Thoracic aorta (tissue), 2 donors: ENCODE measurements at places on chromosomes 1 and 21. TPM values are rescaled to one million over a fixed set of nuclear protein-coding genes. Genes with fewer than 3 reads are reported as not detected.

GPR25 gene
- total RNA-seq: not detected

AK5 gene
- 0.56 TPM for total RNA-seq

HEYL gene
- 91.2 TPM for total RNA-seq

CD1B gene
- not detected for total RNA-seq

ANKRD35 gene
- total RNA-seq: 9.6 TPM

DDOST gene
- 160 TPM for total RNA-seq

RGS1 gene
- 54.0 TPM for total RNA-seq

ZNF670 gene
- 1.1 TPM for total RNA-seq

HES2 gene
- not detected for total RNA-seq

TMPRSS15 gene
- not detected for total RNA-seq

DNA sequence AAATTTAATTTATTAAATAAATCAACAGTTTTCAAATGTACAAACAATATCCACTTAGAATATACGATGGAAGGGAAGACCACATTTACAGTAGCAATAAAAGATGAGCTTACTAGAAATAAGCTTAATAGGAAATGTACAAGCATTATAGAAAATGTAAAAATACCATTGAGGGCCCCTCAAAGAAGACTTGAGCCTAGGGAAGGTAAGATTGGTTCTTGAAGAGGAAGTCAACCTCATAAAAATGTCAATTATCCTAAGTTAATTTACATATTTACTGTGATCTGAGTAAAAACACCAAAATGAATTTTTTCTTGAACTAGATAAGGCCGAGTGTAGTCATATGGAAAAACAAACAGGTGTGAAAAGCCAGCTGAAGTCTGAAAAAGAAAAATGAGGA, 39.7 kb upstream of the TRIM67 start:
- no peak for DNase-seq

DNA sequence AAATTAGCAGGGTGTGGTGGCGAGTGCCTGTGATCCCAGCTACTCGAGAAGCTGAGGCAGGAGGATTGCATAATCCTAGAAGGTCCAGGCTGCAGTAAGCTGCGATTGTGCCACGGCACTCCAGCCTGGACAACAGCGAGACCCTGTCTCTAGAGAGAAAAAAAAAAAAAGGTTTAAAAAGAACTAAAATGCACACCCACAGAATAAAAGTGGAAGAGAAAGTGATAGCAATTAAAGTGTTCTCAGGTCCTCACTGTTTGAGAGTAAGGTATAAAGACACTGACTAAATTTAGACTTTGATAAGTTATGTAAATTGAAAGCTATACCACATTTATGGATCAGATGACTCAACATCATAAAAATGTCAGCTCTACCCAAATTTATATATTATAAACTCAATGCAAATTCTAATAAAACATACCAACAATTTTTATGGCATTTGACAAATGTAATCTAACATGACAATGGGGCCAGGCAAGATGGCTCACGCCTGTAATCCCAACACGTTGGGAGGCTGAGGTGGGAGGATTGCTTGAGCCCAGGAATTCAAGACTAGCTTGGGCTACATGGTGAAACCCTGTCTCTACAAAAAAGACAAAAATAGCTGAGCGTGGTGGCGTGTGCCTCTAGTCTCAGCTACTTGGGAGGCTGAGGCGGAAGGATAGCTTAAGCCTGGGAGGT, 11.8 kb downstream of the ZBTB17 start:
- DNase-seq: no peak

GRCh38 chr21:29462479-29462878, 163.8 kb downstream of the BACH1 start:
- DNase-seq: no peak

GRCh38 chr1:19458815-19459417, 26.4 kb downstream of the CAPZB start:
- DNase-seq: no peak

DNA sequence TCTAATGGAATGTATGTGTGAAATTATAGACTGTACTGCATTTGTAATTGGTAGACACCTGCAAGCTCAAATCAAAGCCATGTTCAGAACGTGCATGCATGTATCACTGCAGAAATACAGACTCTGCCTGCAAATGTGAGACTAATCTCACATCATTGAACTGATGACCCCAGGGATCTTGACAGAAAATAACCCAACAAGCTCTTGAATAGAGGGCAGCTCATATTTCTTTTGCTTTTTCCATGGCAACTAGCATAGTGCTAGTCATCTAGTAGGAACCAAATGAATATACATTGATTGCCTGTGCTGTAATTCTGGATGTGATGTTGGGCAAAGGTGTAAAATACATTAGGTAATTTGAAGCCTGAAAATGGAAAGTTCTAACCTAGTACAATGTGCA, 62.4 kb downstream of the PTPRC start:
- DNase-seq: no peak

DNA sequence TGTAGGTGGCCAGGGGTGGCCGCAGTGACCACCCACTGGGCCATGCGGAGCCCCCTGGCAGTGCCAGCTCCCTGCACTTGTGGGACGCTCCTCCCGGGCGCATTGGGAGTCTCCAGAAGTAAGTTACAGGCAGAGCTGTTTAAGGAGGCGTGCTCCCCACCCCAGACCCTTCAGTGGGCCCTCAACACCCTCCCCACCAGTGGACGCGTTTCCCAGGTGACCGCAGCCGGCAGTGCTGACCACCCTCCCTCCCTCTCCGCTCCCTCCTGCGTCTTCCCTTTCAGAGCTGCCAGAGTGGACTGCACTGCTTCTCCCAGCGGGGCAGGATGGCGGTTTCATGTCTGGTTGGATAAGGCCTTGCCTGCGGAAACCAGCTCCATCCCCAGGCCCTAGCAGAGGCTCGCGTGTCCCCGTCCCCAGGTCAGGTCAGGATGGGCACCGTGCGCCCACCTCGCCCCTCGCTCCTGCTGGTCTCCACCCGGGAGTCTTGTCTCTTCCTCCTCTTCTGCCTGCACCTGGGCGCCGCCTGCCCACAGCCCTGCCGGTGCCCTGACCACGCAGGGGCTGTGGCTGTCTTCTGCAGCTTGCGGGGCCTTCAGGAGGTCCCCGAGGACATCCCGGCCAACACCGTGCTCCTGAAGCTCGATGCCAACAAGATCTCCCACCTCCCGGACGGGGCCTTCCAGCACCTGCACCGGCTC, 1.1 kb downstream of the LRRC3 start:
- DNase-seq: no peak

DNA sequence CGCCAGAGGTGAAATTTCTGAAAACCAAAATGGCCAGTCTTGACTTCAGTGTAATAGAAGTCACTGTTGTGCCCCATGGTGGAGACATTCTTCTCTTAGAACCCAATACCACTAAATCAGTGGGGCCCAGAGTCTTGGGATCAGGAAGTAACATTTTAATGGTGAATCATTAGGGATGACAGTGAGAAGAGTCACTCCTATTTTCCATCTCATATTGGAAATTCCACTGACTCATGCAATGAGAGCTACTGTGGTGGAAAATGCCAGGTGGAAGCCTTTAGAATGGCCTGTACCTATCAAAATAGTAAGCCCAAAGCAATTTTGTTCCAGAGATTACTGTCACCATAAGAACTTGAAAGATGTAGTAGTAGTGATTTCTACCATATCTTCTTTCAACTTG, 20.6 kb upstream of the PPM1J start:
- no peak for DNase-seq

DNA sequence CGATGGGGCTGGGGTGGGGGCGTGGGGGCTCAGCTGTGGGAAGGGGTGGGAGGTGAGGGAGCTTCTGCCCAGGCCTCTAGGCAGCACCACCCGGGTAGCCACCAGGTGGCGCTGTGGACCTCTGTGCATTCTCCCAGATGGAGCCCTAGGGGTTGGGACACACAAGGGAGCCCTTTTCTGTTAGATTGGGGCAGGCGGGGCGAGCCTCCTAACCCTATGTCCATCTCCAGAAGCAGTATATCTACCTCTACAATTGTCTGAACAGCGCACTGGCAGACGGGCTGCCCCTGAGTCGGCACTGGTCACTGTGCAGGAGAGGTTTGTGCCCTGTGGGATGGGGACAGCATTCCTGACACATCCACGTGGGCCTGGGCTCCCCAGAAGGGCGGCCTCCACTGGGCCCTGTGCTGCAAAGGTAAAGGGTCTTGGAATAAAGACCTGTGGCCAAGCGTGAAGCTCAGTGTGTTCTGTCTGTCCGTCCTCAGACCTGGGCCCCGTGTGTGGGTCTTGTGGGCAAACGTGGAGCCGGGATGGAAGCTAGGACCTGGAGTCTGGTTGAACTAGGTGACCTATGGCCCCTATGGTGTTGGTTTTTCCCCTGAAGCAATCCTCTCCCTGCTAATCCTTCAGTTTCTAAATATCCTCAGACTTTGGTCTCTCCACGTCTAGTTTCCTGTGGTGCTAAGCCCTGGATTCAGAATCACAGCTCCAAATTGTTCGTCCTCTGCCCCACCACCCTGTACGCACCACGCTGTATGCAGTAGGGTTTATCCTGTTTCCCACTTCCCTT, 4.4 kb upstream of the LGR6 start:
- DNase-seq: no peak

DNA sequence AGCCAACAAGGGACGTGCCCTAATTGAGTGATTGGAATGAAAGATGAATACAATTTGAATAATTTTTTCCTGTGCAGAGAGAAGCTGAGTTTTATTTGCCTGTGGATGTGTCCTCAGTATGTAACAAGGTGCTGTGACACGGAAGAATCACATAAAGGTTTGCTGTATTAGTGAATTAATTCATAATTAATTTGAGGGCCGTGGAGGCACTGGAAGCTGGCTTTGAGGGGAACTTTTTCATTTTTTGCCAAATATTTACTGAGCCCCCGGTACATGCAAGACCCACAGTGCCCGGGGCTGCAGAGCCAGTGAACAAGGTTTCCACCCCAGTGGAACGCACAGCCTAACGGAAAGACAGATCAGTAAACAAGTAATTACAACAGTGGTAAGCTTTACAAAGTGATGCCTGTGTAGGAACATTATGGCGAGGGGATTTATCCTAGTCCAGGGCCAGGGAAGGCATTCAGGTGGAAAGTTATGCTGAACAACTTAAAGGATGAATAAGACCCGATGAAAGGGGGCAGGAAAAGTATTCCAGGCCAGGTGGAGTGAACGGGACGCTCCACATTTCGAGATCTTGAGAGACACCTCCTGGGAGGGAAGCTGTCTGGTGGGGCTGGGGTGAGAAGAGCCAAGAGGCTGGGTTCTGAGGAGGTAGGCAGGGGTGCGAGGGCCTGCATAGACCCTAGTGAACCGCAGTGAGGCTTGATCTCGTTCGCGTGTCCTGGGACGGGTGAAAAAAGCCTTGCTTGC, 773 bp upstream of the RCC2 start:
- no peak for DNase-seq

- DNase-seq: no peak
Observed at GRCh38 chr21:45074818-45075595, 627 bp downstream of the ADARB1 start.

DNA sequence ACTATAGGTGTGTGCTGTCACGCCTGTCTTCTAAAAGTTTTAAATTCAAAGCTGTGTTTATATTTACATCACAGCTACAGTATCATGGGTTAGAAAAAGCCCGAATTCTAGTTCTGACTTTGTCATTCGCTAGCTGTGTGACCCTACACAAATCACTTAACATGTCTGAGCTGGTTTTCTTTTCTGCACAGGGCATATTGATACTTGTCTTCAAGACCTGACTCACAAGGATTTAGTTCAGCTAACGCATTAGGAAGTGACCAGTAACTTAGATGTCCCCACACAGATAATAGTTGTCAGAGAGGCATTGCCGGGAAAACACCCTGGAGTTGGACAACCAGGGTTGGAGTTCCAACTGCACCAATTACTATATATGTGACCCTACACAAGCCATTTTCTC, 25.9 kb downstream of the GIPC2 start:
- DNase-seq: no peak

GRCh38 chr1:166980383-166980782, 5.0 kb upstream of the ILDR2 start:
- no peak for DNase-seq
